Naive thymus-derived CD4-positive, alpha-beta T cell (primary cell): ENCODE measurements at places on chromosomes 13 and 19.

DNA sequence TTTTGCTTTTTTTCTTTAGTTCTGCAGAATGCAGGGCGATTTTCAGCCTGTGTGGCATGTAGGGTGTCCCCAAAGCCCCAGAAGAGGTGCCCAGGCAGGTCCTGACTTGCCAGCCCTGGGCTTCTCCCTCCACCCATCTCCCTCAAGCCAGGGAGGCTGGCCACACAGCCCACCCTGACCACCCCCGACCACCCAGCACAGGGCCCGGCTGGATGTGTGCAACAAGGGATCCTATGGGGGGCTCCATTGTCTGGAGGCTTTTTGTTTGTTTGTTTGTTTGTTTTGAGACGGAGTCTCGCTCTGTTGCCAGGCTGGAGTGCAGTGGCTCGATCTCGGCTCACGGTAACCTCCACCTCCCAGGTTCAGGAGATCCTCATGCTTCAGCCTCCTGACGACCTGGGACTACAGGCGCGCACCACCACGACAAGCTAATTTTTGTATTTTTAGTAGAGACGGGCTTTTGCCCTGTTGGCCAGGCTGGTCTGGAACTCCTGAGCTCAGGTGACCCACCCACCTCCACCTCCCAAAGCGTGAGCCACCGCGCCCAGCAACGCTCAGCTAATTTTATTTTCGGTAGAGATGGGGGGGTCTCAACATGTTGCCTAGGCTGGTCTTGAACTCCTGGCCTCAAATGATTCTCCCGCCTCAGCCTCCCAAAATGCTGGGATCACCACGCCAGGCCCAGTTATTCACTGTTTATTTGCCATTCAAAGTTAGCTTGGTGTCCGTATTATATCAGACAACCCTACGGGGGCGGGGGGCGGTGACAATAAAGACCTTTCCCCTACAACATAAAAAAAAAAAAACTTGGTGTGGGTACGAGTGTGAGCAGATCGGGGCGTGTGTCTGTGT, 7.8 kb upstream of the MKNK2 start:
- DNase-seq = no peak

GRCh38 chr19:3625996-3626472, 556 bp downstream of the CACTIN start:
- no peak for DNase-seq

GRCh38 chr19:30802424-30803013, 430.3 kb downstream of the ZNF536 start:
- no peak for DNase-seq

GRCh38 chr13:79658333-79658975, 177.5 kb downstream of the NDFIP2 start:
- no peak for DNase-seq

DNA sequence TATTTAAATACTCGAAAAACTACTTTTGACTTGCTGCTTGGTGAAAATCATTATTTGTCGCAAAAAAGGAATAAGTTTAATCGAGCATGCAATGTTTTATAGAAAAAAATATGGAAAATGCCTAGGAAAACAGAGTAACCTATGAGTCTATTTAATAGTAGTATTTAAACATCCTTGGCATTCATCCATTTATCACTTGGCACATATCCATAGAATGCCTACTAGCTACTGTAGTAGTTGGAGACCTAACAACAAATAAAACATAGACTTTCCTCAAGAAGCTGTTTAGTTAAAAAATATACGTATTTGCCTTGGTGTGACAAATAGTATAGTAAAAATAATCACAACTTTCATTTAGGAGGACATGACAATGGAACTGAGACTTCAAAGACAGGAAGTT, 302.1 kb downstream of the DIAPH3 start:
- DNase-seq = no peak
